Left kidney (tissue), 8 donors: ENCODE measurements at places on chromosomes 11 and 22. TPM values are rescaled to one million over a fixed set of nuclear protein-coding genes. Genes with fewer than 3 reads are reported as not detected.

SLC43A1 gene
- 7.2 TPM for polyA plus RNA-seq

MAPK8IP1 gene
- polyA plus RNA-seq = 8.6 TPM

DNA sequence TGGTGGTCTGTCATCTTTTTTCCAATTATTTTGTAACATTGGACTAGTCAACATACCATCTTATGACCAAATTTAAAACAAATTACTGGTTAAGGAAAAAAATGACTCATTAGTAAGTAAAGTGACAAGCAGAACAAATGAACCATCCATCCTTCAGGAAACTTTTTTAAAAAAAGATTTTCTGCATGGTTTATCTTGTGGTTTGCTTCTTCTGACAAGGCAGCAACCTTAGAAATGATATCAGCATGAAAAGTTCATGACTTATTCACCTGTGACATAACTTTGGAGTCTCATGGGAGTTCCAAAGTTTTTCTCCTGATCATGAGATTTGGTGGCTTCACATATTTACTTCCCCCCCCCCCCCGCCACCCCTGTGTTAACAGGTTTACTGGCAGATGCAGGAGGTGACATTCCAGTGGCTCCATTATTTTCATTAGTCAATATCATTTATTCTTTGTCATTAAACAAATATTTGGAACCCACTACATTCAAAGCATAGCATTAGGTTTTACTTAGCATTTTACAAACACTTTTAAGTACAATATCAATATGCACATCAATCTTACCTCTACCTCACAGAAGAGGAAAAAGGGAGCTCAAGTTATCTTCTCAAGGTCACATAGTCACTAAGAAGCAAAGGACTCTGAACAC is 40.7 kb downstream of the DCUN1D5 start:
- no peak for DNase-seq

DNA sequence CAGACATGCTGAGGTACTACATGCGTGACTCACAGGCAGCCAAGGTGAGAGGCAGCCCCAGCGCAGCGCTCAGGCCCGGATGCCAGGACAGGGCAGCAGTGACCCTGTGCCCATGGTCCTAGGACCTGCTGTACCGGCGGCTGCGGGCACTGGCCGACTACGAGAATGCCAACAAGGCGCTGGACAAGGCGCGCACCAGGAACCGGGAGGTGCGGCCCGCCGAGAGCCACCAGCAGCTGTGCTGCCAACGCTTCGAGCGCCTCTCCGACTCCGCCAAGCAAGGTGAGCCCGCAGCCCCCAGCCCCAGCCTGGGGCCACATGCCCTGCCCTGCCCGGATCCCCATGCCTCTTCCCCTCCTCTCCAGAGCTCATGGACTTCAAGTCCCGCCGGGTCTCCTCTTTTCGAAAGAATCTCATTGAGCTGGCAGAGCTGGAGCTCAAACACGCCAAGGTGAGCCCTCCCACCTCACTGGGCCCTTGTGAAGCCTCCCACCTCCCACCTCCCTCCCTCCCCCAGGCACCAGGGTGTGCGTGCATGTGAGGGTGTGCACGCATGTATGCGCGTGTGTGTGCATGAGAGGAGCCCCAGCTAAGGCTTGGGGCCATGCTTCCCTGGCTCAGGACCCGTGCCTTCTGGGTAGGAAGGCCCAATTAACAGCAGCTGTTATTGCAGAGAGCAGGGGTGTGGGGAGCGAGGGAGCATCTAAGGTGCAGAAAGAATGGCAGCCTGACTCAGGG is 5.3 kb downstream of the CFL1 start:
- no peak for DNase-seq

DNA sequence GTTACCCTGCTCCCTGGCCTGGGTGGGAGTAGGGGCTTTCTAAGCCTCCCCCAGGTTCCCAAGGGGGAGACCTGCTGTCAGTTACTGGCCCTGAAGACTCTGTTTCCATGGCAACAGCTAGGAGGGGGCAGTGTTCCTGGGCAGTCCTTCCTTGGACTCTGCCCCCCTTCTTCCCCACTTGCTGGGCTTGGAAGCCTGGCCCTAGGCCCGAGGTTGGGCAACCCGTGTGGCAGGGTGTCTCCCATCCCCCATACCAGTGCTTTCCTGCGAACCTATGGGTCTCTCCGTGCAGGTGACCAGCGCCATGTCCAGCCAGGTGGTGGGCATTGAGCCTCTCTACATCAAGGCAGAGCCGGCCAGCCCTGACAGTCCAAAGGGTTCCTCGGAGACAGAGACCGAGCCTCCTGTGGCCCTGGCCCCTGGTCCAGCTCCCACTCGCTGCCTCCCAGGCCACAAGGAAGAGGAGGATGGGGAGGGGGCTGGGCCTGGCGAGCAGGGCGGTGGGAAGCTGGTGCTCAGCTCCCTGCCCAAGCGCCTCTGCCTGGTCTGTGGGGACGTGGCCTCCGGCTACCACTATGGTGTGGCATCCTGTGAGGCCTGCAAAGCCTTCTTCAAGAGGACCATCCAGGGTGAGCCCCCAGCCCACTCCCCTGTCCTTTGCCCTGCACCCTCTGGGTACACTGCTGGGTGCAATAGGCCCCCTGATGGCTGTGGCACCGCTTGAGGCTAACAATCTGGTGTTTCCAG is 1.7 kb downstream of the ESRRA start:
- DNase-seq = no peak

- no peak for DNase-seq
Measured at GRCh38 chr11:2612884-2613571, 86.8 kb downstream of the KCNQ1OT1 start.

DNA sequence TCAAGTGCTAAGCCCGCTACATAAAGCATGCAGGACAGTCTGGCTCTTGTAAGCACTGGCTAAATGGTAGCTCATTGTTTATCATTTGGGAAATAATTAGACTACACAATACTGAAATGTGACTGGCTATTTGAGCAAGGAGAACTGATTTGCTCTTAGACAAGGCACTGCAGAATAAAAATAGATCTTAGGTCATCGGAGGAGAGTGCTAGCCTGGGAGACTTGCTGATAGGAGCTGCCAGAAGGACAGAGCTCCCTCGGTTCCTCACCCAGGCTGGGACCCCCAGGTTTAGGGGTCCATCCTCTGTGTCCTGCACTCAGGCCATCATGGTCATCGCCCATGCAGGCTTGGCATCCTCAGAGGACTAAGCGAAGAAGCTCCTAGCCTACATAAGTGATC is 184.4 kb upstream of the NCAM1 start:
- DNase-seq = no peak

GRCh38 chr11:75768909-75769771 is 562 bp downstream of the DGAT2 start:
- DNase-seq = no peak

- DNase-seq = no peak
Measured at GRCh38 chr11:101523634-101524260, 60.1 kb downstream of the TRPC6 start.
